ENCODE measurements at places on chromosomes 11 and 22.

- DNase-seq = no peak
Observed at GRCh38 chr22:17569971-17570511, 6.7 kb downstream of the SLC25A18 start.

DNA sequence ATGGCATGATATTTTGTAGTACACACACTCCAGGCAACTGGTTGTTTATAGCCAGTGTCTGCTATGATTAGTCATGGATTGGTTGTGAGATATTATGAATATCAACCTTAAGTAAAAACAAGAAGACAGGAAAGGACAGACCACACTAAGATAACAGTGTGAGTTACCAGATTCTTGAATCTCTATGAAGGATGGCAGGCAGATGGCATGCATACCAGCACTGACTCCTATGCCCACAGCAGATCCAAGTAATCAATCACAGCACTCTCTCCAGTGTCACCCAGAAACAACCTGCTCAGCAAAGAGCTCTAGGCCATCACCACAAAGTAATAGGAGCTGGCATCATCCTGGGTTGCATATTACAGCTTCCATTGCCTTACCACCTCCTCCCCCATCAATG is 116.6 kb downstream of the GALNT18 start:
- no peak for DNase-seq

GRCh38 chr11:60900673-60901404 is 5.5 kb downstream of the PRPF19 start:
- DNase-seq = no peak

GRCh38 chr11:61472868-61473267 is 35.7 kb upstream of the LRRC10B start:
- DNase-seq = no peak

- no peak for DNase-seq
Observed at GRCh38 chr11:76551400-76551799, 106.6 kb downstream of the EMSY start.

DNA sequence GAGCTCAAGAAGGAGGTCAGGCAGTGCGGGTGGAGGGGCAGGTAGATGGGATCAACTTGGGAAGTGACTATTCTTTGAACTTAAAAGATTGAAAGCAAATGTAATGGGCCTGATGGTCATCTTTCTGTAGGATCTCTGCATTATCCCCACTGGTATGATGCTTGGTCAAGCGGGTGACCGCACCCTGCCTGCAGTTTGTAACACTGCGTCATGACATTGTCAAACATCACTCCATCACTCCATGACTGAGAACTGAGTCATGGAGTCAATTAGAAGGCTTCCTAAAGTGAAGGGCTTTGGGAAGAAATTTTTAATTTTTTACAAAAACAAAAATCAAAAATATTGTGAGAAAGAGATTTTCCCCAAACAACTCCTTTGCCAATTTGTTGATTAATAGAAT is 62.4 kb upstream of the BMAL1 start:
- no peak for DNase-seq

DNA sequence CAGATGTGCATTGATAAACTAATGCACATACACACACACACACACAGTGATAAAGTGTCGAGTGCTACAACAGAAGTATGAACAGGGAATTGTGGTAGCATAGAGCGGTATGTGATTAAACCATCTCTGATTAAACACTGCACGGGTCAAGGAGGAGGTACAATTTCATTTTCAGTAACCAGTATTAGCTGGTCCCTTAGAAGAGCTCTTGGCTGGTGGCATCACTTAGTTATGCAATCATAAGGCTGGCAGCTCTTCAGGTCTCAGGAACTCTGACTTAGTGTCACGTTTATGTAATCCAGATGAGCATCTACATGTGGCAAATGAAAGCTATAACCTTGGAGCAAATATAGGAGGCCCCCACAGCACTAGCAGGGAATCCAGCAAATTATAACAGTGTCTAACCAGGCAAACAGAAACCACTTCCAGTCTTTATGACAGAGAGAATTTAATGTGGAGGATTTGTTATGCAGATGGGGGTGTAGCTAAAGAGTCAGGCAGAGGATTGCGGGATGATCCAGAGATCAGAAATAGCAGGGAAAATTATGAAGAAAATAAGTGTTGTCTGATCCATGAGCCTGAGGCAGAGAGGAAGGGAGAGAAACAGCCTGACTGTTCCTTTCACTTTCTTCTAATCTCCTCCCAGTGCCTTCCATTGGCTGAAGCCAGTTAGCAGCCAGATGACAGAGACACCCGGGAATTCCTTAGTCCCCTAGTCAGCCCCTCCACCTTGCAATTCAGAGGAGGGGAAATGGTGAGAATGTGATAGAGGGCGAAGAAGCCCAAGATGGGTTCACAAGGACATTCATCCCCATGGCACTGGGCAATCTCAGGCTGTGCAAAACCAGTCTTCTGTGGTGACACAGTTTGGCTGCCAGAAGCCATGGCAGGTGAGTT is 533.1 kb upstream of the TENM4 start:
- no peak for DNase-seq

DNA sequence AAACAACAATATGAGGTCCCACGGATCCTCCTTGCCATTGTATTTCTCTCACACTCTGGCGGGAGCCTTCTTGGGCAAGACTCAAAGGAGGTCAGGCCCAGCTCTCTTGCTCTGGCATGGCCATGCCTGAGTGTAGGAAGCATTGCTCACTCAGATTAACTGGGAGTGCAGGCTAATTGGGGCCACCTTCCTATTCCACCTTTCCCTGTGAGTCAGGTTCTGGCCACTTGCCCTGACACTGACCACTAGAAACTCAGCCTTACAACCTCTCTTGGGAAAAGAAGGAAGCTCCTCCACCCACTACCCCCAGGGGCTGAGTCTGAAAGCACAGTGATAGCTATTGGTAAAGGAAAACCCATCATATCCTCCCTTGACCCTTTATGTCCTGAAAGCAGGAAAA is 121.8 kb upstream of the NTM start:
- no peak for DNase-seq

GRCh38 chr11:121567995-121568394 is 115.2 kb upstream of the SORL1-AS1 start:
- DNase-seq = no peak

DNA sequence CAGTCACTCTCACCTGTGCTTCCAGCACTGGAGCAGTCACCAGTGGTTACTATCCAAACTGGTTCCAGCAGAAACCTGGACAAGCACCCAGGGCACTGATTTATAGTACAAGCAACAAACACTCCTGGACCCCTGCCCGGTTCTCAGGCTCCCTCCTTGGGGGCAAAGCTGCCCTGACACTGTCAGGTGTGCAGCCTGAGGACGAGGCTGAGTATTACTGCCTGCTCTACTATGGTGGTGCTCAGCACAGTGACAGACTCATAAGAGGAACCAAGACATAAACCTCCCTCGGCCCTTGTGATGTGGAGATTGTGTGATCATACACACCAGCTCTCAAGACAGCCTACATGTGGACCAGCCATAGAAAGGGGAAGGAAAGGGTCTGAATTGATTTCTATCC is 113.3 kb downstream of the ZNF280B start:
- DNase-seq = no peak

DNA sequence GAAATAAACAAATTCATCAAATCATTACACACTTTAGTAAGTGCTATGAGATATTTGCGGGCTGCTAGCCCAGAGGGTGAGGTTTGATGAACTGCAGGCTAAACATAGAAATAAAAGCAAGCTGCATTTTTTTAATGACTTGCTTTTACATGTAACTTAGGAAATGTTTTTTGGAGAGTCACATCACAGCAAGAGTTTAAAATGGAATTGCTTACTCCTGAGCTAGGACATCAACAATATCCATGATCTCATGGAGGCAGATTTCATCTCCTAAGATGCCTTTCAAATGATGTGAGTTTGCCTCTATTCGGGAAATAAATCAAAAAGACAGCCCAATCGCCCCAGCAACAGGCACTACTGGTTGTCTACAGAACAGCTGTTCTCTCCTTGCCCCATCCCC is 73.4 kb upstream of the CD44 start:
- no peak for DNase-seq

DNA sequence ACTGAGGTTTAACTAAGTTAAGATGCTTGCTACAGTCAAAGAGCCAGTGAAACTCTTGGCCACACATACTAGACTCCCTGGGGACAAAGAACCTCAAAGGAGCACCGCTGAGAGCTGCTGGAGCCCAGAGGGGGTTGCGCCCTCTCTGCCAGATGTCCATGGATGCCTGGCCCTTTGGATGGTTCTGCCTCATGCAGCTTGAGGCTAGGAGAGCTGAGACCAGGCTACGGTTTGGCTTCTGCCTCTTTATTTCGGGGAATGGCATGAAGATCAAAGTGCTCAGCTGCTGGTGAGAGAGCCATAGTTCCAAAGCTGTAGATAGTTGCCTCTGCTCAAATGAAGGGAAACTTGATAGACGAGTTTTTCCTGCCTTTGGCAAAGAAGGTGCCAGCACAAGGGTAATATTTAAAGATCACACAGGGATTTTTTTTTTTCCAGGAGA is 43.0 kb downstream of the RASSF10 start:
- DNase-seq = peak; percentile 31

DNA sequence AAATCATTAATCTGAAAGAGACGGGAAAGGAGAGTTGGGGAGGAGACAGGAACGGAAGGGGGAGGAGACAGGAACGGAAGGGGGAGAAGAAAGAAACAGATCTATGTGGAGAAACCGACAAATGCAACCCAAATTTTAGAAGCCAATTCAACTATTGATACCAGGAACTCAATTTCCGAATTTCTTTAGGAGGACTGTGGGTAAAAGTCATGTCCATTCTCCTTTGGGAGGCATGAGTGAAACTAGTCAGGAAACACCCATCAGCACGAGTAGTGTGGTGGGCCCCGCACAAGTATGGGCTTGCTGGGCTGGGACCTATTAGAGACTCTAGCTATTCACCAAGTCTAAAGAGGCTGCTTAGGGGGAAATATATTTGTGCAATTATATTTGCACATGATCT is 18.1 kb downstream of the ANO3 start:
- no peak for DNase-seq

- DNase-seq = no peak
Observed at GRCh38 chr11:125903711-125904659, at the start of gene DDX25. Gene DDX25, plus strand, starts transcription at chr11:125904508. Its CDS starts 10 bp downstream, at chr11:125904518.

DNA sequence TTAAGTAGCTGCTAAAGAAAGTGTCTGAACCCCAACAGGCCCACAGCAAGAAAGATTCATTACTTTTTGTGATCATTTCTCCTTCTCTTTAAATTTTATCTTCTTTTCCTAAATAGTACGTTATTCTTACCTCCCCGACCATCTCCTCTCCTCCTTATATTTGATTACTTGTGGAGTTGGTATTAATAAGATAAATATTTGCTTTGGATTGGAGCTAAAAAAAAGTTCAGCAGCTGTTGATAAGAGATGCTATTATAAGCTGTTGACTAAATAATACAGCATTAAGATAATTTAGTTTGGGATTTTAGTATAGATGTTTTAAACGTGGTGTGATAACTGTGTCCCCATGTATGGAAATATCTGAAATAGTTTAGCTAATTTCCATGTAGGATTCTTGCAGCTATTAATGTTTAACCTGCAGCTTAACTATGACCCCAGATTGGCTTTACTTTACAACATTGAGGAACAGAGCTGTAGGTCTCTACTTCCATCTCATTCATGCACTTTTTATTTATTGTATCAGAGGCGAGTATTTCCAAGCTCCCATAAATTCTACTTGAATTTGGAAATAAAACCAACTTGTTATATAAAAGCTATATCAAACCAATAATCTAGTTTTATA is 37.8 kb downstream of the ZNF143 start:
- DNase-seq = no peak

DNA sequence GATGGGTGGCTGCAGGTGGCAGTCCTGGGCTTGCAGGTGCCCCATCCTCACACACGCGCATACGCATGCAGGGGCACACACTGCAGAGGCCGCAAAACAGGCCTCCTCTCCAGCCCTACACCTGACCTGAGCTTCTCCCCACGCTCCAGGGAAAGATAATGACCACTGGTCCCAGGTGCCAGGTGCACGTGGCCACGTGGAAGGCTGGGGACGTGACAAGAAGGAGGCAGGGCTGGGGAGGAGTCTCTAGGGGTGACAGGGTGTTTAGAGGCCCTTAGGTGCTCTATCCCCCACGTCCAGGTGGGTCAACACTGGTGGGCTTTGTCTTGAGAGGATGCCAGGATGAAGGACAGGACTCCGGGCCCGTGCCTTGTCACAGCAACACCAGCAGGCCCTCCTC is 23.5 kb upstream of the CPT1A start:
- DNase-seq = no peak

- no peak for DNase-seq
Observed at GRCh38 chr22:39184586-39185577, 32.4 kb upstream of the CBX7 start.

- DNase-seq = no peak
Observed at GRCh38 chr11:26665036-26665435, 56.8 kb downstream of the SLC5A12 start.

DNA sequence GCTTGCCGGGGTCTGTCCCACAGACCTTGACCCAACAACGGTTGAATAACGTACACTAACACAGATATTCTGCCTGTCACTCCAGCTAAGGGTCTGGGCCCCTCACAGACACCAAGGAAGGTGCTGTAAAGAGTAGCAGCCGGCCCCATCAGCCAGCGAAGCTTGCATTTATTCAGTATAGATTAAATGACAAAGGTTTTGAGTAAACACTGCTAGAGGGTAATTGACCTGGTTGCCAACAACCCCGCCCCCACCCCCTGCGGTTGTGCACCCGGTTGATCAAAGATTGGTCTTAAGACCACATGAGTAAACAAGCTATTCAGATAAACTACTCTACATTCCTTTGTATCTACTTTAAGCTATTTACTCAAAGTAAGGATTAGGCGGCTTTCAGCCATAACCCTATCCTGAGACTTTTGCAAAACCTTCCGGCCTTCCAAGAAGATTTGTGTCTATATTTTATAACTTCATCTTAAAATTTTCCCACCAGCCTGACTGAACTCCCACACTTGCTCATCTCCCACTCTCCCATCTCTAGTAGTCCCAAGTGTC is 4.8 kb upstream of the CKAP5 start:
- no peak for DNase-seq

GRCh38 chr11:74731301-74732094 is at the start of gene CHRDL2:
Gene CHRDL2, minus strand, starts transcription at chr11:74731426. Its CDS starts 538 bp downstream, at chr11:74730888.
- DNase-seq = no peak

DNA sequence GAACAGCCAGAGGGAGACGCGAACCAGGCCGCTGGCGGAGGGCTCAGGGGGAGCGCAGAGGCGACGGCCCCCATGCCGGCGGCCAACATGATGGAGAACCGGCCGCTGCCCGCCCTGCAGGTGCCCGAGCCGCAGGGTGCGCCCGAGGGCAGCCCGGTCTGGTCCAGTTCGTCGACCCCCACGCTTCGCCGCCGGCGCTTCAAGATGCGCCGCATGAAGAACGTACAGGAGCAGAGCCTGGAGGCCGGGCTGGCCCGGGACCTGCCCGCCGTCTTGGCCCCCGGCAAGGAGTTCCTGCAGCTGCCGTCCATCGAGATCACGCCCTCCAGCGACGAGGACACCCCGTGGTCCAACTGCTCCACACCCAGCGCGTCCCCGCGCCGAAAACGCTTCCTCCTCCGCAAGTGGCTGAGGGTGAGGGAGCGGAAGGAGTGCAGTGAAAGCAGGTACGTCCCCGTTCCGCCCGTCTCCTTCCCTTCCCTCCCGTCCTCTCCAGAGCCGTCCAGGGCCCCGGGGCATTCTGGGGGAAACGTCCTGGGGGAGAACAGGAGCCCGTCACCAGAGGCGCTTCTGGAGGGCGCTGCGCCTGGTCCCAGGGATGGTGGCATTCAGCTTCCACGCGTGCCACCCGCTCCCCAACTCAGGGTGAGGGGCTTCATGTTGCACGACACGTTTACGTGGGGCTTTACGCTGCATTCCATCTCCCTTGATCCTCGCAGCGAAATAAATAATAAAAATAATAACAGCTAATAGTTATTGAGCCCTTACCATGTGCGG is 840 bp downstream of the GRAMD1B start:
- no peak for DNase-seq

All from epithelial cell of prostate (primary cell).